Common myeloid progenitor, CD34-positive (primary cell): ENCODE measurements at places on chromosomes 2 and 18.

- DNase-seq = peak; percentile 64
Measured at GRCh38 chr2:36785179-36785795, 88.8 kb downstream of the VIT start.

DNA sequence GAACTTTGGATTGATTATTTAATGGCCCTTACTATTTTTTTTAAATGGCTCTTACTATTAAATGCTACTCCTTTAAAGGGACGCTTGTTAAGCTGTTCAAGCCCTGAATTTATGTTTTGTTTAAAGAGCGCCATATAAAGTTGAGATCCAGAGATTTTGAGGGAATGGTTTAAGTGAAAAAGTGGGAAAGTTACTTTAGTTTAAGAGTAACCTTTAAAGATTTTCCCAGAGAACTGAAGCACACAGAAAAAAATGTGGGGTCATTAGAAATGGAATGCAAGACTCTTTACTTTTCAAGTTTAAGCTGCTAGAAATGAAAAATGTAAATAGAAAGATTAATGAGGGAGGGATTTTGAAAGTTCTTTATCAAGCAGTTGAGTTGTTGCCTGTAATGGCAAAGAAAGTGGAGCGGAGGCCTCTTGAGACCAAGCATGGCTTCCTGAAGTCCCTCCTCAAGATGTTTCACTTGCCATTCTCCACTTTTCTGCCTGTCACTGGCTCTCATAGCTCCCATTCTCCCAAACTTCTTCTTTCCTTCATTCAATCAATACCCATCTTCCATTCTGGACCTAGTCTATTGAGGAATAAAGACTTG lies 93.2 kb downstream of the KCNS3 start:
- no peak for DNase-seq

DNA sequence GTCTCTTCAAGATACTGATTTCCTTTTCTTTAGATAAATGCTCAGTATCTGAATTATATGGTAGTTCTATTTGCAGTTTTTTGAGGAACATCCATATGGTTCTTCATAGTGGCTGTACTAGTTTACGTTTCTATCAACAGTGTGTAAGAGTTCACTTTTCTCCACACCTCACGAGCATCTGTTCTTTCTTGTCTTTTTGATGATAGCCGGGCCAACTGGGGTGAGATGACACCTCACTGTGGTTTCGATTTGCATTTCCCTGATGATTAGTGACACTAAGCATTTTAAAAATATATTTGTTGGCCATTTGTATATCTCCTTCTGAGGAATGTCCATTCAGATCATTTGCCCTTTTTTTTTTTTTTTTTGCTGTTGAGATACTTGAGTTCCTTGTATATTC lies 458.8 kb downstream of the SETBP1 start:
- no peak for DNase-seq

- DNase-seq = no peak
Measured at GRCh38 chr2:230891509-230891908, 26.8 kb downstream of the ITM2C start.

DNA sequence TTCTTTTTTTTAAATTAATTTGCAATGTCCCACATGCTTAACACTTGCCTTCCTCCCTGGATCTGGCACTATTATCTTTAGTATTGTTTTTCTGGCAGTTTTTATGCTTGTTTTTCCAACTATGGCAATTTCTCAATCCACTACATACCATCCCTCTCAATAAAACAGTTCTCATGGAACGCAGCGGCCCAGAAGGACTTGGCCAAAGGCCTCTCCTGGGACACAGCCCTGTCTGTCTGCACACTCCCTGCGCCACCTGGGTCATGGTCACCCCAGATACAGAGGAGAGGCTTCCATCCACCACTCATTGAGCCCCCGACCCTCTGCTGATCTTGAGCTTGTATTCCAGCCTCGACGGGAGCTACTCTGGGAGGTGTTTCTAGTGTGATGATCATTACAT lies 91.2 kb downstream of the TWIST2 start:
- DNase-seq = no peak

DNA sequence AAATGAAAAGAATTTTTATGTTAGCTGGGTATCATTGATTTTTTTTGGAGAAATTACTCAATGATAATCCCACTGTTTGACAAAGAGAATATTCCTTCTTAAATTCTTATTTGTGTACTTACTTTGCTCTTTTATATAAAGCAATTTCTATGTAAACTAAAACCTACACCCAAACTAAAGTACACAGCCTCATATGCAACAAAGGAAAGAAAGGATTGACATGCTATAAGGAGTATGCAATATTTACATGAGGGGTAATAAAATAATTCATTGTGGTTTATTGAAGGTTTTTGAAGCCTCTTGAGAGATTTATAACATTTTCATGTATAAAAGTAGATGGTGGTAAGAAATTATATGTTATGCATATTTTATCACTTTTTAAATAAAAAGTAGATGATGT lies 368.5 kb downstream of the CDH7 start:
- DNase-seq = no peak

GRCh38 chr18:42231796-42232195 lies 276.8 kb downstream of the PIK3C3 start:
- no peak for DNase-seq

GRCh38 chr18:44870631-44871502 lies 190.2 kb downstream of the SETBP1 start:
- no peak for DNase-seq

DNA sequence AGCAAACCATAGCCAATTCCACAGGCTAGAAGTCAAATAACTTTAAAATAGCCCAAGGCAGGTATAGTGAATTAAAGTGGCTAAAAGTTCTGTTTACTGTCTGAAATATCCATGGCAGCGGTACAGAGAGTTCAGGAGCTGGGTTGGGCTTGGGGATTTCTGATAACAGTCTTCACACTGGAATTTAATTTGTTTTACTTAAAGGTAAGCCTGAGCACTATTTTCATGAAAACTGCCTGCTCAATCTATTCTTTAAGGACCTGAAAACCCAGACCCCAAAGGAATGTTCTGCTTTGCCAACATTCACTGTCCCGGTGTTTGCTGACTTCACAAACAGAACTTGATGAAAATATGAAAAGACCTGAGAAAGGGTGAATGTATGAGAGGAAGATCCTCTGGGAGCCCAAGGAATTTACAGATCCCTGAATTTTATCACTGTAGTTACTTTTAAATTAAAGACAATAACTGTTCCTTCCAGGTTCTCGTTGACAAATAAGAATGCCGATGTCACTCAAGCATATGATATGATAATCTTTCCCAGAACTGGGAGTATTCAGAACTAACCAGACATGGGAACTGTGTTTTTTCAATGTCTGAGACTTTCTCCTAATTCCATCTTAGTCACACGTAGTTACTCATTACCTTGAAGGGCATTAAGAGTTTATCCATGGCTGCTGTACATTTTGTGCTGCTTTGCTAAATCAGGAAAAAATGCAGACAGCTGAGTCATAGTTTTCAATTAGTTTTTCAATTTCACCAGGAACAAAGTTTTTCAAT lies 28.3 kb upstream of the ITGB6 start:
- no peak for DNase-seq

GRCh38 chr2:112003576-112004252 lies 51.4 kb upstream of the TMEM87B start:
- DNase-seq = no peak

DNA sequence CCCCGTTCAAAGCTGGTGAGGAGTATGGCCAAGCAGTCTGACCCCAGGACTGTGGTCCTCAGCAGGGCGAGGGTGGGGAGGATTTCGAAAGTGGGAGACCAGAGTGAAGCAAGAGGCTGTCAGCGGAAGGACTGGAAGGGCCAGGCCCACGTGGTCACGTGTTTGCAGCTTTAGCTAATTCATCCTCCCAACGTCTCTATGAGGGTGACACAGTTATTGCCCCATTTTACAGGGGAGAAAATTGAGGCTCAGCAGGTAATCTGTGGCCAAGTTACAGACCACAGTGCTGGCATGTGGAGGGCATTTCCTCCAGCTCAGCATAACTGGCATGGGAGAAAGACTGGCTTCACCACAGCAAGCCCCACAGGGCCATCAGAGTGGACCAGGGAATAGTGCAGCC lies 45.4 kb upstream of the LTBP1 start:
- DNase-seq = no peak

DNA sequence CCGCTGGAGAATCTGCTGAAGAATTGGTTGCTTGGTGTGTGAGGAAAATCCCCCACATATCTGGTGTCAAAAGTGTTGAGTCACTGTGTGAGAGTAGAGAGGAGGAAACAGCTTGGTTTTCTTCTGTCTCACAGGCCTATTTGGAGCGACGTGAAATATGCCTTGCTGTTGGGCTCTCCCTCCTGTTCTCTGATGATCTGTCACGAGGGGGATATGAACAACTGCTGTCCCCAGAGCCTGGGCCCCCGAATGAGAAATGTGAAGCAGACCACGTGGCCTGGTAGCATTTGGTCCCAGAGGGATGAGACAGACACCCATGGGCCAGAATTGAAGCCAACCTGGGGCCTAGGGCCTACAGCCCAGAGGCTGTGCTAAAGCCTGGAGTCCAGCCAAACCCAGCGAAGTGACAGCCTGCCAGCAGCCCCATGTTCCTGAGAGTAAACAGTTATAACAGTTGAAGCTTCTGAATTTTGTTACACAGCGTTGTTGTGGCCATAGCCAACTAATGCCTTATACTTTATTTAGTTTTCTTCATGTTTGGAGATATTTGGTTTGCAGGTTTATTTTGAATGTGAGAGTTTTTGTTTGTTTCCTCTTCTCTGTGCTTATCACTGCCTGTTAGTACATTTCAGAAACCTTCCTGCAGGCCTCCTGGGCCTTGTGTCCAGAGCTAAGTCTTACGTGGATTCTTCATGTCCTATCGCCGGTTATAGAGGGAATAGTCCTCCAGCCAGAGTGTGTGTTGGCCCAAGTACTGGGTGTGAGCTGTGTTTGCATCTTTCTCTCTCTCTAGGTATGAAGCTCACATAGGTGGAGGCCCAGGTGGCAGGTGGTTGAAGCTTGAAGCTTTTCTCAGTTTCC lies 18.7 kb upstream of the COLEC12 start:
- peak; percentile 89 for DNase-seq

- DNase-seq = no peak
Measured at GRCh38 chr18:79955302-79956075, 4.0 kb upstream of the SLC66A2 start.

DNA sequence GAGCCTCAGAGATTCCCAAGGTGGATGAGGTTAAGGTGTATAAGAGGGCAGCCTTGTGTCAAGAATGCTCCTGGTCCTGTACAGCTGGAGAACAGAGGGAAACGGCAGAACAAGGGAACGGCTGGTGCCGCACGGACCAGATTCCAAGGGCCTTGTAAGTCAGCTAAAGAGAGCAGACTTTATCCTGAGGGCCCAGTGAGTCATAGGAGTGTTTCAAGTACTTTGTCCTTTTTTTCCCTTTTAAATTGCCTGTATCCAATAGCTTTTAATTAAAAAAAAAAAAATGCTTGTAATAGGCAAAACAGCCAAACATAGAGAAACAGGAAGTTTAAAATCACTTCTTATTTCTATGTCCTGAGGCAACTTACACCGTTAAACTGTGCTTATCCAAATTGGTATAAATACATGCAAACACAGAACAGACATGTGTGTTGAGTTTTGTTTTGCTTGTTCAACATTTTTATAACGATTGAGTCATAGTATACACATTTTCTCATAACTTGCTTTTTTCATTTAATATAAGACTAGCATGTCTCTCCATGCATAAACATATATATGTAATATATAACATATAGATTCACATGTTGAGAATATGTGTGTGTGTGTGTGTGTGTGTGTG lies 42.1 kb upstream of the EVA1A start:
- DNase-seq = no peak

GRCh38 chr2:230203110-230203676 lies 16.6 kb downstream of the SP110 start:
- no peak for DNase-seq

DNA sequence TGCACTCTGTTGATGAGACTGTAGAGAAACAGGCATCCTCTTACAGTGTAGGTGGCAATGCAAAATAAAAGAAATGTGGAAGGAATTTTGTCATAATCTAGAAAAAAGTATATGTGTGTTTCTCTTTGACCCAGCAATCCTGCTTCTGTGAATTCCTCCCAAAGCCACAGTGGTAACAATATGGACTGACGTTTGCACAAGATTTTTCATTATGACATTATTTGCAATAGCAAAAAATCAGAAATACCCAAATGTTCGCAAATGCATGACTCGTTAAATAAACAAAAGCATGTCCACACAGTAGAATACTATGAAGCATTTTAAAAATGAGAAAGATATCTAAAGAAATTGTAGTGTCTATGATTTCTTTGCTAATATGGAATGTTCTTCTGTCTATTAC lies 255.2 kb upstream of the NRP2 start:
- no peak for DNase-seq

- no peak for DNase-seq
Measured at GRCh38 chr18:7921938-7922587, 354.9 kb downstream of the PTPRM start.

- no peak for DNase-seq
Measured at GRCh38 chr2:218075975-218076811, 7.1 kb downstream of the RUFY4 start.

DNA sequence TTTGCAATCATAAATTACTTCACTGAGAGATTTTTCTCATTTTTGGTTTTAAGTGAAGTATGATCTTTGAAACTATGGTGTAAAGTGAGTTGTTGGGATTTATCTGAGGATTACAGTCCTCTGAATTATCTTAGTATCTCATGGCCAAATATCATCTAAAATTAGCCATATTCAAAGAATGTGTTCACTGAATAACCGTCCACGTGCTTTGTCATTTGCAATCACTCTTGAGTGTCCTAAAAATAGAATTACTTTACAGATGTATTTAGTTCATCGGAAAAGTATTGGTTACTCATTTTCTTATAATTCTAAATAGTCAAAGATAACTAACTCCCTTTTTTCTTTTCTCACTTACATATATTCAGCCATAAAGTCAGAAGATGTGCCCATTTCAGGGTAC lies 141.2 kb downstream of the RTN4 start:
- no peak for DNase-seq

- DNase-seq = no peak
Measured at GRCh38 chr18:58501066-58501896, 127.6 kb downstream of the ALPK2 start.

GRCh38 chr2:56940054-56940453 lies 756.3 kb downstream of the CCDC85A start:
- DNase-seq = no peak

- DNase-seq = no peak
Measured at GRCh38 chr18:10070561-10071000, 156.8 kb downstream of the VAPA start.

DNA sequence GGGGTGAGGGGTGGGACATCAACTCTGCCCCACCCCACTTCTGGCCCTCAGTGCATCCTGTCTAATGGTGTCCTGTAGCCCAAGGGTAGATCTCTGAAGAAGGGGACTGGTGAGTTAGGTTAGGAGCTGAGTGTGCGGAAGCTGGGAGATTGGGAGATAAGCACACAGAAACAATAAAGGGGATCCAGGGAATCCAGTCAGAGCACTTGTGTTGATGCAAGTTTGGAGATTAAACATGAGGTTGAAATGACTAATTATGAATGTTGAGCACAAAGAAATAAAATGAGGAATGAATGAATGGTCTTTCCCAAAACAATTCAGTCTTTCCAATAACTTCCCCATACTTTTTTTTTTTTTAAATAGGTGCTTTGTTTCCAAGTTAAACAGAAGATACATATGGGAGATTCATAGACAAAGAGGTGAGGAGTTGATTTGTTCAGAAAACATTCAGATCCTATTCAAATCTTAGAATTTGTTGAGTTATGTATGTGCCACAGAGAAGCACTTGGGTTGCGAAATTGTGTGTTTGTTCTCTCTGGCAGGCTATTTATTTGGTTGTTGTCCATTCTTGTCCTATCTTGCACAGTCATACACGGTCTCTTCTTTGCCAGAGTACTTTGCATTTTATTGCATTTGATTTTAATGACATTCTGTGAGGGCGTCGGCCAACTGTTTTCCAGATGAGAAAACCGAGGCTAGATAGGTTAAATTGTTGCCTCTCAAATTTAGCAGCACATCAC lies 31.6 kb upstream of the NABP1 start:
- no peak for DNase-seq
